Activated CD4-positive, alpha-beta T cell treated with anti-CD3 and anti-CD28 coated beads, Interleukin-2, amount 50 U/mL, for 4 hours (primary cell): ENCODE measurements at places on chromosomes 11 and 22.

DNA sequence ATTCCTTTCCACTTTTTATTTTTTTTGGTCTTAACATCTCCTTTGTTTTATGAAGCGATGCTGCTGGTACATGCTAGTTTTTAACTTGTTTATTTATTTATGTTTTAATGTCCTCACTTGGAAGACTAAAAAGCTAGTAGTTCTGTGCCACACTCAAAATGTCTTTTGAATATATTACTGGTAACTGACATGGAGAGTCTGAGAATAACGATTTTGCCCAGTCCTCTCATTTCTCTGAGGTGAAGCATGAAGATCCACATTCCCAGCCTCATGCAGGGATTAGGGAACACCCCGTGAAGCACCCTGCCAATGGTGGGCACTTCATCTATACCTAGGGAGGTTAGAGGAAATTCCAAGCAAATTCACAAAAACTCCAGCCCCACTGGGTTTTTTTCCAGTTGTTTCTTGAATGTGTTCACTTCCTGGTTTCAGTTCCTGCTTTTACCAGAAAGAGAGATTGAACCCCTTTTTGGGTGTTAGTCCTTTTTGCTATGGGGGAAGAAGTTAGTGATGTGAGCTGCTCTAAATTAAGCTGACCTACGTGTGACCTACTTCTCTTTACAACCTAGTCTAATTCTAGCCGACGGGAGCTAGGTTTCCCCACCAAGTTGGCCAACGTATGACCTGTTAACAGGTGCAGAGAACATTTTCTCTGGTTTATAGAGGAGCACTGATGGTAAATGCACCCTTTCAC lies 106.1 kb downstream of the SLC1A2 start:
- DNase-seq = no peak

DNA sequence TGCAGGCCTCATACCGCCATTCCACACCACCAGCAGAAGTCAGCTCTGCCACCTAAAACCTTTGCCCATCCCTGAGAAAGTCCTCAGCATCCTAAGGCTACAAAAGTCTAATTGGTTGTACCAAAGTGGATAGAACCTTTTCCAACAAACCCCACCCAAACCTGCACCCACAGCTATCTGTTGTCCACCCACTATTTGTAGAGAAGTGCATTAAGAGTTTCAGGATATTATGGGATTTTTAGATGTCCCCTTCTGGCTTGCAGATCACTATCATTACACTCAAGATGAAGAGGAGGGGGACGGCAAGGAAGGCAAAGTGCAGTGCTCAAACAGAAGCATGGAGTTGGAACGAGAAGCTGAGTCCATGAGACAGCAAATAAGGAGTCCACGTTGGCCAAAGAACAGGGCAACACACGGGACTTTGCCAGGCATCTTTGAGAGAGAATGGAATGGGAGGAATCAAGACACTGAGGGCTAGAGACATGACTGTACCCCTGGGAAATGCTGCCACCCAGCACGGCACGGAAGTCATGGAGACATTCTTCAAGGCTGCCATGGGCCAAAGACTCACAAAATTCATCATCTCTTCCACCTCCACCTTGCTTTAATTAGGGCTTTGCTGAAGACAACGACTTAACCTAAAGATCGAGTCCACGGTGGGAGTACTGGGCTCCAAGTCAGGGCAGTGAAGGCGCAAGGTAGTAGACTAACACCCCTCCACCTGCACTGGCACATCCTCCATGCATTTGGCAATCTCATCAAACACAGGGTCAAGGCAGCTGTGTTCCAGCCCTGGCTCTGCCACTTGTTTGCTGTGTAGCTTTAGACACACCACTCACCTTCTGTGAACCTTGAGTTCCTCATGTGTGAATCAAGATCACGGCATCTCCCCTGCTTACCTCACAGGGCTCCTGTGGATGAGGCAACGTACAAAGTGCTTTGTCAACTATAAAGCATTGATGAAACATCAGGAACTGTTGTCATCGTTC lies 112.9 kb upstream of the TMEM45B start:
- DNase-seq = no peak

GRCh38 chr22:33192156-33192555 lies 134.0 kb upstream of the SYN3 start:
- no peak for DNase-seq

DNA sequence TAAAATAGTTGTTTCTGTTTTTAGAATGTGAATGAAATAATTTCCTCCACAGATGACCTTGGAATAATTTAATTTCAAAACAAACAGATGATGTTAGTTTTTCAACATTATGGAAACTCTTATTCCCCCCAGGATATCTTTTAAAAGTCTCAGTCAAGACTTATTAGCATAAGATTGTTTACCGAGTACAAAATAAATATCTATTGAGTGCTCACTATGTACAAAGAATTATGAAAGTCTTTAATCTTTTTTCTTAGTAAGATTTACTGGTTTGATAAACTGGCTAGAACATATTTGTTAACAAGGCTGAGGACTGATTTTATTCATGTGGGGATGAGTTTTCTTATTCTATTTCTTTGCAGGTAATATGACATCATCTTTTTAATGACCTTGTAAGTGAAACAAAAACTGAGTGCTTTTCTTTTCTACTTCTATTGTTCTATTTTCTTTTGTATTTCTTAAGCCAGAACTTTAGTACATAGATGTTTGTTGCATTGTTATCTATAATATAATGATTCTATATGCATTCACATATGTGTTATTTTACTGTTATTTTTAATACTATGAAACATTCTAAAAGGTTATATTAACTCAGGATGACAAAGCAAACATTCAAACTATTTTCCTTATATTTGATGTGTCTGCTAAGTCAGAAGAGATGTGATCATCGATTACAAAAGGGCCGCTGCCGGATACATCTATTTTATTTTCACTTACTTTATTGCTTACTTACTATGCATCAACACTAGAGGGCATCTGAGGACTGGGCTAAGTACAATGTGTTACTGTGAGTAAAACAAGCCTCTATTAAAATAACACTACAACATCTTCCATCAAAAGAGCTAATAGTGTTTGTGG lies 111.0 kb upstream of the ARHGAP42 start:
- no peak for DNase-seq
